ENCODE measurements at places on chromosomes 2 and 18. TPM values are rescaled to one million over a fixed set of nuclear protein-coding genes. Genes with fewer than 3 reads are reported as not detected.

Gene TMEM37
- 4.9 TPM for total RNA-seq

Gene MOGAT1
- not detected for total RNA-seq

Gene EMX1
- not detected for total RNA-seq

Gene EGR4
- total RNA-seq = not detected

Gene ATP6V1B1
- not detected for total RNA-seq

Gene CHST10
- 13.5 TPM for total RNA-seq

Gene LIMS4
- 7.3 TPM for total RNA-seq

Gene SNORC
- total RNA-seq = 6.9 TPM

Gene SRD5A2
- not detected for total RNA-seq

Gene MAP2
- total RNA-seq = 14.7 TPM

Gene ALK
- total RNA-seq = 0.42 TPM

Gene SLC9A2
- total RNA-seq = not detected

Gene INHA
- not detected for total RNA-seq

Gene GALM
- total RNA-seq = 33.0 TPM

Gene TMEM198
- 1.7 TPM for total RNA-seq

Gene NFATC1
- total RNA-seq = 48.6 TPM

Gene RAB6D
- not detected for total RNA-seq

Gene TUBA3E
- total RNA-seq = not detected

Gene FRZB
- 12.8 TPM for total RNA-seq

Gene KCNF1
- total RNA-seq = not detected

Gene CTNNA2
- 0.87 TPM for total RNA-seq

Gene TMEM169
- total RNA-seq = 0.60 TPM

Gene KIF5C
- 22.1 TPM for total RNA-seq

Gene GAREM2
- 3.0 TPM for total RNA-seq

Gene TTN
- total RNA-seq = 10.8 TPM

Gene FER1L5
- 0.60 TPM for total RNA-seq

Gene IL36G
- not detected for total RNA-seq

Gene CYP20A1
- total RNA-seq = 34.5 TPM

Gene BCL2L11
- 36.5 TPM for total RNA-seq

Gene SLC16A14
- total RNA-seq = 7.5 TPM

Gene MC2R
- not detected for total RNA-seq

Gene PLCL1
- 6.6 TPM for total RNA-seq

Gene PARD3B
- total RNA-seq = 70.5 TPM

Gene PPP1R1C
- total RNA-seq = 8.8 TPM

Gene ANKRD30B
- total RNA-seq = 7.2 TPM

Gene TIGD1
- 3.9 TPM for total RNA-seq

Gene RNU2-63P
- total RNA-seq = not detected

Gene DUSP11
- 28.2 TPM for total RNA-seq

Gene CTDSP1
- total RNA-seq = 122 TPM

Gene TFPI
- total RNA-seq = 75.1 TPM

Gene LMAN1
- total RNA-seq = 72.9 TPM

Gene CHRND
- total RNA-seq = not detected

Gene INPP4A
- total RNA-seq = 28.0 TPM

Gene SCN3A
- 3.1 TPM for total RNA-seq

Gene NFU1
- 48.1 TPM for total RNA-seq

Gene NXPH2
- total RNA-seq = not detected

Gene SCYGR4
- not detected for total RNA-seq

Gene AGXT
- not detected for total RNA-seq

Gene CAPN14
- total RNA-seq = not detected

Gene GAD1
- not detected for total RNA-seq

Gene HPCAL1
- total RNA-seq = 29.0 TPM

Gene ACTG2
- total RNA-seq = 17.5 TPM

Gene TM4SF20
- not detected for total RNA-seq

Gene CCDC141
- 3.9 TPM for total RNA-seq

Gene CNGA3
- not detected for total RNA-seq

Gene IL1RL1
- 3.9 TPM for total RNA-seq

Gene MGAT5
- 45.9 TPM for total RNA-seq

Gene ANKRD29
- total RNA-seq = 22.1 TPM

Gene YIPF4
- 23.7 TPM for total RNA-seq

All from tibial nerve (tissue), 4 donors.